ENCODE measurements at places on chromosomes 4 and X. TPM values are rescaled to one million over a fixed set of nuclear protein-coding genes. Genes with fewer than 3 reads are reported as not detected.

GRCh38 chr4:140690093-140690492, 66.1 kb downstream of the TBC1D9 start:
- no peak for DNase-seq

The ARL13A gene
- not detected for total RNA-seq

GRCh38 chr4:105605493-105605892, 53.1 kb downstream of the ARHGEF38 start:
- DNase-seq: peak; percentile 69

DNA sequence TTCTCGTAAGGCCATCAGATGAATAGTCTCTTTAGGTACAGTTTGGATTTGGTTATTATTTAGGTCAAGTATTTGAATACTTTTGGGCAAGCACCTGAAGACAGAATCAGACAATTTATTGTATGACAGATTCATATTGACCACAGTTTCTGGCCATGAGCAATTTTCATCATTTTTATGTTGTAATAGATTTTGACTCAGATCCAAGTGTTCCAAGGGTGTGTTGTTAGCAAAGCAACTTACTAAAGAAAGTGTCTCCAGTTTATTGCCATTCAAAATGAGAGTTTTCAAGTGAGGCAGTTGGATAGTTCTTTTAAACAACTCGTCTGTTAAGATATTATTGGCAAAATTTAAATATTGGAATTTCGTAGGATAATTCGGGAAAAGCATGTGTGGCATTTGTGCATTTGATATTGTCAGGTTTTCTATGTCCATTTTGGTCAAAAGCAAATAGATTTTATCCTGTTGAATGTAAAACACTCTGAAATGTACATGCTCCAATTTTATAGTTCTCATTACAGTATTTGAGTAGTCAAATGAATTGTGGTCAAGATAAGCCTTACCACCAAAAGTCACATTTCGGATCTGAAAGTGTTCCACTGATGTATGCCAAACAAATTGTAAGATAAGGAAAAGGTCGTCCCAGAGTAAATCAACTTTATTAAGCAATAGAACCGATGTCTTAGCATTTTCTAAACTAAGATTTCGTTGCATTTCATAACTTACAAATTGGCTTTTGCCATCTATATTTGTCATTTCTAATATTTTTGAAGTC, 8.4 kb downstream of the TLR10 start:
- DNase-seq: peak; percentile 51

- DNase-seq: peak; percentile 34
Measured at GRCh38 chrX:84188320-84188834, 378 bp upstream of the RPS6KA6 start.

DNA sequence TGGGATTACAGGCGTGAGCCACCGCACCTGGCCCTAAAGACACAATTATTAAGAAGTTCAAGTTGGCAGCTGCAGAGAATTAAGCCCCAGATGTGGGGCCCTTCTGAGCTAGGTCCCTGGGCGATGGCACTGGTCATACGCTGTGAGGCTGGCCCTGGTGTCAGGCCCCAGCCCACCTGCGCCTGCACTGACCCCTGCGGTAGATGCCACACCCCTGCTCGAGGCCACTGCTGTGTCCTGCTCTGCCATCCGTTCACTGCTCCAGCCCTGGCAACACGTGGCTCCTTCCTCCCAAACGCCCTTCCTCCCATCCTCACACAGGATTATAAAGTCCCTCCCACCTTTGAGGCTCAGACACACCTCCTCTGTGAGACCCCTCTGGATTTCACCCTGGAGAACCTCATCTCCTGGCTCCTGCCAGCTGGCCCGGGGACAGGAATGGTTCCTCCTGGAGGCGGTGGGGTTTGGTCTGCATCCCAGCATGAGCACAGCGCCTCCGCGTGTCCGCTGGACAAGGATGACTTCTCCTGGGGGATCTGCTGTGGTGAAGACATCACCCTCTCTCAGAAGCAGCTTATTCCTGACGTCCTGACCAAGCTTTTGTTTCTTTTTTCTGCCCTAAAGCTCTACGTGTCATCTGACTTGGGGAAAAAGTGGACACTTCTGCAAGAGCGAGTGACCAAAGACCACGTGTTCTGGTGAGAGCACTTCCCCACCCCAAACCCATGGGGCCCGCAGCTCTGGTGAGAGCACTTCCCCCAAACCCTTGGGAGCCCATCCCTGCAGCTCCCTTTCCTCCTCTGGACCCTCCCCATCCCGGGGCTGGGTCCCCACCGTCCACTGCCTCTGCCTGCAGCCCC, 219.0 kb upstream of the PSAPL1 start:
- no peak for DNase-seq

The KIT gene
- under 0.01 TPM for total RNA-seq

The CENPI gene
- total RNA-seq: 1.6 TPM

GRCh38 chr4:43456383-43456782, 563.9 kb downstream of the GRXCR1 start:
- peak; percentile 91 for DNase-seq

The PAK3 gene
- total RNA-seq: not detected

Data from bronchial epithelial cell (primary cell).